Testis (tissue), 5 donors: ENCODE measurements at places on chromosomes 16 and 17. TPM values are rescaled to one million over a fixed set of nuclear protein-coding genes. Genes with fewer than 3 reads are reported as not detected.

DNA sequence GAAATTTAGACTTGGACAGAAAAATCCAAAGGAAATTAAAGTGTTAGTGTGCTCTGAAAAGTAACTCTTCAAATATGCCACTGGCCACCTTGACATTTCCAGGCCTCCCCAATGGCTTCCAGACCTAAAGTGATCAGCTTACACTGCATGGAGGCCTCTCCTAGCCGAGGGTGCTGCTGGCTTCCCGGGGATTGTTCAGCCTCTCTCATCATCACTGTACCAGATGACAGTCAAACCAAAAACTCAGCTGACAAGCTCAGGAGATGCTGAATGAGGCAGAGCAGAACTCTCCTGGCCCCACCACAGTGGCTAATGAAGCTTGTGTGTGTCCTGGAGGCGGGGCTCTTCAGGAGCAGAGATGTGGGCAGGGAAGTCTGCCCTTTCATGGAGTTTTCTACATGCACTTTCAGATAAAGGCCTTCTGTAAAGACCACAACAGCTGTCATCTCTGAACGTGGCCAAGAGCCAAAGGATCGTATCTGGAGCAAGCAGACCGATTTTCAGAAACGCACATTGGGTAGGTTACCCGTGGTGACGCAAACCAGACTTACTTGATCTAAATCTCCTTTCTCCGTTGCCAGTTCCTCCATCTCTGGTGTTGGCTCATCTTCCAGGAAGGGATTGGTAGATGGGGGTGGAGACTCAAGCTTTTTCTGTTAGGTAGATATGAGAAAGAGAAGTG is 113.3 kb downstream of the VPS53 start:
- no peak overlapping the region for H3K4me3 ChIP-seq
- H3K27ac ChIP-seq, result no peak overlapping the region
- no peaks in the 10 kb centered on the region for H3K4me1 ChIP-seq
- H3K27me3 ChIP-seq, result no peaks in the 10 kb centered on the region

DNA sequence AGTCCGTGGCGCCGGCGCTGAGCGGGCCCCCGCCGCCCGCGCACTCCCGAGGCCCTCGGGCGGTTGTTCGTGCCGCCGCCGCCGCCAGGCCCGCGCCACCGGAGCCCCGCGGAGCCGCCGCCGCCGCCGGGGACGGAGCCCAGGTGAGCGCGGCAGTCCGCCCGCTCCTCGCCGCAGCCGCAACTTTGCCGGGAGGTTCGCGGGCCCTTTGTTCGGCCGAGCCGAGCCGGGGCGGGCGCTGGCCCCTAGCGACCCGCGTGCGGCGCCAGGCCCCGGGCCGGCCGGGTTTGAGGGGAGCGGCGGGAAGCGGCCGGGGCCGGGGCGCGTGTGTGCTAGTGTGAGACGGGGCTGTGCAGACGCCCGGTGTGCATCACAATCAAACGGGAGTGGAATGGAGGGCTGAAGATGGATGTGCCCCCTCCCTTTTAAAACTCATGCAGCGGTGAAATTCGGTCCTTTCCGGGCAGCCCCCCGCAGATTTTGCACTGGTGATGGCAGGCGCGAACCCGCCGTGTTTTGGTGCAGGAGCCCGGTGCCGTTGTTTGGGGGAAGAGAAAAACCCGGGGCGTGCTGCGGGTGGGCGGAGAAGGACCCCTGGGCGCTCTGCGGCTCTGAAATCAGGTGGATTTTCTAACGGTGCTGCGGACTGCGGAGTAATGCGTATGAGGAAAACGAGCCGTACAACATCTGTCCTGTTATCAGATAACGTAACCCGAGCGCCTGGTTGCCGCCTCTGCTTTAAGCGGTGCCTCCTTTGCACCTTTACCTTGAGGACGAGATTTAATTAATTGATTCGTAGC is 823 bp downstream of the TNRC6C start:
- H3K27me3 ChIP-seq, result no peaks in the 10 kb centered on the region
- peak; percentile 19 for DNase-seq
- H3K4me1 ChIP-seq, result peaks cover 11% of the 10 kb centered on the region
- no peaks in the 10 kb centered on the region for H3K36me3 ChIP-seq
- H3K27ac ChIP-seq, result no peak overlapping the region
- peak overlapping the region; percentile 65 for H3K4me3 ChIP-seq

DNA sequence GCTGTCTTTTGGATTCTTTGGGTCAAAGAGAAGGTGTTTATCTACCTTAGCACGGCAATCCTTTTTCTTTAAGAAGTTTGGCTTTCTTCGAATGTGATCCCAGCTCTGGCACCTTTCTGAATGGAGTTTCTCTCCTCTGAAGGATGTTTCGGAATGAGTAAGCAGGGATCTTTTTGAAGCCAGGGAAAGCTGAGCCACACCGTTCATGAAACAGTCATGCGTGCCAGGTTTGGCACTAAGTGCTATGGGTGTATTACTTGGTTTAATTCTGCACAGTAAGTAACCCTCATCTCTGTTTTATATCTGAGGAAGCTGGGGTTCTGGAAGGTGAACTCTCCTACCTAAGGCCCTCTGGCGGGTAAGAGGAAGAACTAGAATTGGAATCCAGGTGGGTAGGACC is 234.5 kb downstream of the NTN1 start:
- H3K27me3 ChIP-seq, result no peaks in the 10 kb centered on the region
- H3K4me3 ChIP-seq, result no peak overlapping the region
- DNase-seq, result no peak
- no peaks in the 10 kb centered on the region for H3K4me1 ChIP-seq

DNA sequence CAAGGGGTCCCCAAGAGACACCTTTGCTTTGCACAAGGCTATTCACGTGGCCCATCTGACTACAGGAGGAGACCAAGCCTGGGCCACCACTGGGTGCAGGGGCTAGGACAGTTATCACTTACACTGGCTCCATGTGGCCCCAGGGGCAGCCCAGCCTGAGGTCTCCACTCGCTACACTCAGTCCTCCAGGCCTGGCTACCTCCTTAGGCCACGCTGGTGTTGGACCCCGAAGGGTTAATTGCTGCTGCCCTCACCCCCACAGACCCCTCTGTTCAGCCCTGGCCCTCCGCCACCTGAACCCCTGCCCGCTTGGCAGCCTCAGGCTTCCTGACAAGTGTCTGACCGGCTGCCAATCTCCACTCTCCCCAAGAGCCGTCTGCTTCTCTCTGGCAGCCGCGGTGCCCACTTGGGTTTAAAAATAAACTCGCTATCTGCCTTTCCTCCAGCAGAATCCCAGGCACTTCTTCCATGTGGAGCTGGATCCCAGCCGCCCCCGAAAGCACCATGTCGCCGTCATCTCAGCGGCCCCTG is 27.8 kb downstream of the ADAM11 start:
- H3K27me3 ChIP-seq, result no peaks in the 10 kb centered on the region
- H3K4me3 ChIP-seq, result no peak overlapping the region
- no peak for DNase-seq
- peaks cover 7% of the 10 kb centered on the region for H3K4me1 ChIP-seq
- H3K36me3 ChIP-seq, result no peaks in the 10 kb centered on the region

- no peaks in the 10 kb centered on the region for H3K36me3 ChIP-seq
- H3K27ac ChIP-seq, result no peak overlapping the region
- H3K4me3 ChIP-seq, result no peak overlapping the region
- no peak for DNase-seq
These were observed 8.5 kb downstream of the MLLT6 start for GRCh38 chr17:38713456-38714075.

GRCh38 chr16:72800524-72801161 is 247.3 kb downstream of the ZFHX3 start:
- H3K4me3 ChIP-seq, result no peak overlapping the region
- no peak for DNase-seq
- H3K27me3 ChIP-seq, result no peaks in the 10 kb centered on the region
- H3K27ac ChIP-seq, result no peak overlapping the region
- no peaks in the 10 kb centered on the region for H3K4me1 ChIP-seq

- no peaks in the 10 kb centered on the region for H3K4me1 ChIP-seq
- no peaks in the 10 kb centered on the region for H3K27me3 ChIP-seq
- no peak for DNase-seq
- no peak overlapping the region for H3K4me3 ChIP-seq
- H3K27ac ChIP-seq, result no peak overlapping the region
- H3K36me3 ChIP-seq, result no peaks in the 10 kb centered on the region
These were observed 70.6 kb upstream of the CLEC3A start for GRCh38 chr16:77951788-77952187.

GRCh38 chr16:2687531-2688308 is 5.4 kb downstream of the KCTD5 start:
- H3K4me1 ChIP-seq, result peaks cover 16% of the 10 kb centered on the region
- no peak for DNase-seq
- no peak overlapping the region for H3K4me3 ChIP-seq
- H3K27me3 ChIP-seq, result no peaks in the 10 kb centered on the region
- H3K27ac ChIP-seq, result no peak overlapping the region
- no peaks in the 10 kb centered on the region for H3K36me3 ChIP-seq

- no peaks in the 10 kb centered on the region for H3K4me1 ChIP-seq
- no peak overlapping the region for H3K27ac ChIP-seq
- no peaks in the 10 kb centered on the region for H3K36me3 ChIP-seq
- no peak for DNase-seq
- H3K27me3 ChIP-seq, result no peaks in the 10 kb centered on the region
These were observed 49.7 kb downstream of the SMG6 start for GRCh38 chr17:2253768-2254406.

- no peak overlapping the region for H3K27ac ChIP-seq
- no peak overlapping the region for H3K4me3 ChIP-seq
- no peak for DNase-seq
These were observed 12.1 kb downstream of the UBN1 start for GRCh38 chr16:4859190-4859899.

DNA sequence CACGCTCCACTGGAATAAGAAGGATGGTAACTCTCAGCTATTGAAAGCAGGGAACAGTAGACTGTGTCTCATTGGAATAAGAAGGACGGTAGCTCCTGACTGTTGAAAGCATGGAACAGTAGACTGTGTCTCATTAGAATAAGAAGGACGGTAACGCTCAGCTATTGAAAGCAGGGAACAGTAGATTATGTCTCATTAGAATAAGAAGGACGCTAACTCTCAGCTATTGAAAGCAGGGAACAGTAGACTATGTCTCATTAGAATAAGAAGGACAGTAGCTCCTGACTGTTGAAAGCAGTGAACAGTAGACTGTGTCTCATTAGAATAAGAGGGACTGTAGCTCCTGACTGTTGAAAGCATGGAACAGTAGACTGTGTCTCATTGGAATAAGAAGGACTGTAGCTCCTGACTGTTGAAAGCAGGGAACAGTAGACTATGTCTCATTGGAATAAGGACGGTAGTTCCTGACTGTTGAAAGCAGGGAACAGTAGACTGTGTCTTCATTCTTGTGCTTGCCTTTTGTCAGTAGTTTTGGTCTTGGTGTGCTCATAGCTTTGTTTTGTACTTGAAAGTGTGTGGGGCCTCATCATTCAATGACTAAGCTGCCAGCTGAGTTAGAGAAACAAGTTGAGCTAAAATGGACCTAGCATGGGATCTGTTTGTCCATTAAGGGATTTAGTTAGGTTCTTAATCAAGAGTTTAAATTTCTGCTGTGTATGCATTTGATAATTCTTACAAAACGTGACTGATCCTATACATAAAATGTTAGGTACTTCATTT is 58.5 kb downstream of the BANP start:
- no peak overlapping the region for H3K4me3 ChIP-seq
- H3K27me3 ChIP-seq, result no peaks in the 10 kb centered on the region
- H3K36me3 ChIP-seq, result no peaks in the 10 kb centered on the region
- H3K4me1 ChIP-seq, result no peaks in the 10 kb centered on the region
- no peak for DNase-seq

Gene CDYL2
- 63.7 TPM for total RNA-seq

Gene KRT25
- 1.2 TPM for total RNA-seq

Gene PRRT2
- 18.0 TPM for total RNA-seq

Gene MAF
- total RNA-seq, result 112 TPM

Gene ABAT
- 71.7 TPM for total RNA-seq

Gene GP1BA
- total RNA-seq, result 0.47 TPM

Gene LAT
- 9.0 TPM for total RNA-seq

Gene ALOX12
- 0.25 TPM for total RNA-seq

Gene TEKT1
- total RNA-seq, result 7.0 TPM
